ENCODE measurements at places on chromosomes 4 and X.

DNA sequence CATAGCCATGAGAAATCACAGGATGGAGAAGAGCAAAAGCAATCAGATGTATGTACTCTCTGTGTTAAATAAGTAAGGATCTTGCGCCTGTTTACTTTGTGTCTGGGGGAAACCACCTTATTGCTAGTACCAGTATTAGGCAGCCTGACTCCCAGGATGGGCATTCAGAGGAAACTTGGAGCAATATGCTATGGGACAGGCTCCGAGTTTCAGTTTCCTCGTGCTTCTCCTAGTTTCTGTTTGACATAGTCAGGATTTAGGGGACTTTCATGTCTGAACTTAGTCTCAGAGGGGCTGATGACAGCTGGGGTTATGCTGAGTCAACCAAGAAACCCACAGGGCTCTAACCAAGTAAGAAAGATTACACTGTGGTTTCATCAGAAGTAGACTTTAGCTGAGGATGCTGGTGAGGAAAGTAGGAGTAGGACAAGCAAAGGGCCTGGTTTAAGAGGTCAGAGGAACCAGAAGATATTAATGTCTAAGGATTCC, 13.5 kb downstream of the NSUN7 start:
- no peak for DNase-seq

DNA sequence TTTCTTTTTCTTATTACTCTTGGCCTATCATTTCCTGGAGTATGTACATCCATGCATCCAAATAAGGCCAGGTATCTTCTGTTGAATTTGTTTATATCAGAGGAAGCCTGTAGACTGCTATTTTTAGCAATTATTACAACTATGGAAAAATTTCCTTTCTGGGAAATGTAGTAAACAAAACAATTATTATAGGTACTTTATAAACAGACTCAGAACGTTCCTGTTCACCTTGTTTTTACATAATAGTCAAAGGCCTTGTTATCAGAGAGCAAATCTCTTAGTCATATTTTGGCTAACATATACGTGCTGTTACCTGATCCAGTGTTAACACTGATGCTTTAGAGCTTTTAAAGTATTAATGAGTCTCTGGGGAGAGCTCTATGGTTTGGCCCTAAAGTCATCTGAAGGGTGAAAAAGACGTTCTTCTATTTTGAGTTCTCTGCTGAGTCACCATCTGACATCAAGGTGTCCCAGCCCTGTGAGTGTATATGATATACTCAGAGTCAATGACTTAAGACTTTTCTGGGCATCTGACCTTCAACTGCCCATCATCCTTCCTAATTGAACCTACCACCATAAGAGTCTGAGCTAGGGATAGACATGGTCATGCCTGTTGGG, 7.3 kb downstream of the SPARCL1 start:
- no peak for DNase-seq

GRCh38 chr4:30929649-30930048, 209.5 kb downstream of the PCDH7 start:
- DNase-seq, result no peak

- DNase-seq, result no peak
Observed at GRCh38 chrX:100381619-100382018, 28.5 kb downstream of the PCDH19 start.

DNA sequence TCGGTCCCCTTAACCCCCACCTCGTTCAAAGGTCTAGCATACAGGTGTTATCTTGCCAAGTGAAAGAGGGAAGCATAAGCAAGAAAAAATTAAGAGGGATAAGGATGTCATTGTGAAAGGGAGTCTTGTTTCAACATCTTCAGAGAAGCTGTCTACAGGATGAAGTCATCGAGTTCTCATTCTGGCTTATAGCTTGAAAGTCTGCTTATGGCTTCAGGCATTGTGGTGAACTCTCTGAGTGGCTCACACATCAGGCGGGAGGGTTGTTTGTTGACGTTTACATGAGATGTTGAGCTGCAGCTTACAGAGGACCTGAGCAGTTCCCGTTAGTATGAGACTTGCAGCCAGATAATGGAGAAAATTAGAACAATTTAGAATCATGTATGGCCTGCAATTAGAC, 16.6 kb downstream of the MAGEA9B start:
- DNase-seq, result no peak

DNA sequence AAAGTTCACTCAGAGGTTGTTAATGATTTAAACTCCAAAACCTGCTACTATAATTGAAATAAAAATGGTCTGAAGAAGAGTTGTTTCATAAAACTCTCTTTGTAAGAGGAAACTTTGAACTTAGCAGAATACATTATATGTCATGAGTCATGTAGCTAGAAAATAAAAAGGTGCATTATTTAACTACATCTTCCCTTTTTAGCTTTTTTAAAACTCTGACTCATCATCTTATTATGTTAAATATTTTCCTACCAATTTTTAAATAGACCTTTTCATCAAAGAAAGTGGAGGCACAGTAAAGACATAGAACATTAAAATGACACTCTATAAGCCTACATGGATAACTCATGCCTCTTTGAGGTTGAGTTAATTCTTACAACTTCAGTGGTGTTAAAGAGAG, 1.2 kb upstream of the ZNF827 start:
- no peak for DNase-seq

DNA sequence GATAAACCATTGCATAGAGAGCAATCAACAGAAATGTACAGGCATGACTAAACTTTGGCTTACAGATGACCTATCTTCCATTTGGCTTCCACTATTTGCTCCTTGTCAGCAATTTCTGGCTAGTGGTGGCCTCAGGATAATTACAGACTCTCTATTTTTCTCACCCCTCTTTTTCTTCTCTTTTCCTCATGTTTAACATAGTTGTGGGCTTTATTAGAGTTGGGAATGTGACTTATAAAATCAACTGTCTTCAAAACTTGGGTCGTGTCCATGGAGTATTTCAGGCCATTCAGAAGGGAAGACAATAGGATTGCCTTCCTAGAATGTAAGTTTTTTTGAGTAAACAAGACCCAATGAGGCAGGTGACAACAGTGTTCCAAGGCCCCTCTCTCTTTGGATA, 236.2 kb downstream of the FRAS1 start:
- no peak for DNase-seq

DNA sequence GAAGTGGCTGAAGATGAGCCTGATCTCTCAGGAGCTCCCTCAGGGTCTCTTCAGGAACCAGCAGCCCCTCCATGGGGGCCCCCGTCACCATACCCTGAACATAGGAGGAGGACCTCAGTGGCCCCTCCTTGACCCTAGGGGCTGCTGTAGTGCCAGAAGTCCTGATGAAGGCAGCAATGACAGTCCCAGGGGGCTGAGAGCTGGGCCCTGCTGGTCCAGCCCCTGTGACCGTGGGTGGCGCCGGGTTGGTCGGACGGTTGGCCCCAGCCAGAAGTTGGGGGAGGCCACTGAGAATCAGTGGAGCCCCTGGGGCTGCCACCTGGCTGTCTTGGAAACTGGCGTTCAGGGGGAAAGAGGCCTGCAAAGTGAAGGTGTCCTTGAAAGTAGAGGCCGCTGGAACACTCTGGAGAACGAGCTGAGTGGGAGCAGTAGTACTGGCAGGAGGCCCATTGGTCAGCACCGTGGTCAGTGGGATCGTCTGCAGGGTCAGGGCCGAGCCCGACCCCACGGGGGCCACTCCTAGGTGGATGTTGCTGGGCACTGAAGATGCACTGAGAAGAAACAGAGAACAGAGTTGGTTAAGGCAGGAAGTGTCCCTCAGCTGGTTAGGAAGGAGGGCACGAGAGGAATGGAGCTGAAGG, 43.2 kb downstream of the ELF4 start:
- DNase-seq, result no peak

GRCh38 chr4:8709729-8710360, 117.3 kb downstream of the CPZ start:
- DNase-seq, result no peak

- DNase-seq, result no peak
Observed at GRCh38 chr4:104524591-104524990, 29.9 kb upstream of the CXXC4 start.

- no peak for DNase-seq
Observed at GRCh38 chr4:79904331-79904730, 168.7 kb downstream of the ANTXR2 start.

GRCh38 chr4:38692421-38692820, 28.4 kb downstream of the KLF3 start:
- DNase-seq, result no peak

DNA sequence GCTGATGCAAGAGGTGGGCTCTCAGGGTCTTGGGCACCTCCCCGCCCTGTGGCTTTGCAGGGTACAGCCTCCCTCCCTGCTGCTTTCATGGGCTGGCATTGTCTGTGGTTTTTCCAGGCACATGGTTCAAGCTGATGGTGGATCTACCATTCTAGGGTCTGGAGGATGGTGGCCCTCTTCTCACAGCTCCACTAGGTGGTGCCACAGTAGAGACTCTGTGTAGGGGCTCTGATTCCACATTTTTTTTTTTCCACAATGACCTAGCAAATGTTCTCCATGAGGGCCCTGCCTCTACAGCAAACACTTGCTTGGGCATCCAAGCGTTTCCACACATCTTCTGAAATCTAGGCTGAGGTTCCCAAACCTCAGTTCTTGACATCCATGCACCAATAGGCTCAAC, 657.9 kb upstream of the CT83 start:
- DNase-seq, result no peak

DNA sequence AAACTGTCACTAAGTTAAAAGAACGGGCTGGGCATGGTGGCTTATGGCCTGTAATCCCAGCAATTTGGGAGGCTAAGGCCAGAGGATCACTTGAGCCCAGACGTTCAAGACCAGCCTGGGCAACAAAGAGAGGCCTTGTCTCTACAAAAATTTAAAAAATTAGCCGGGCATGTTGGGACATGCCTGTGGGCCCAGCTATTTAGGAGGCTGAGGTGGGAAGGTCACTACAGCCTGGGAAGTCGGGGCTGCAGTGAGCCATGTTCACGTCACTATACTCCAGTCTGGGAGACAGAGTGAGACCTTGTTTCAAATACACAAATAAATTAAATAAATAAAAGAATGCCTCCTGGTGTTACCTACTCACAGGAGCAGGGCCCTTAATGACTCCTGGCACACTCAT, 69.5 kb downstream of the APBB2 start:
- DNase-seq, result no peak

DNA sequence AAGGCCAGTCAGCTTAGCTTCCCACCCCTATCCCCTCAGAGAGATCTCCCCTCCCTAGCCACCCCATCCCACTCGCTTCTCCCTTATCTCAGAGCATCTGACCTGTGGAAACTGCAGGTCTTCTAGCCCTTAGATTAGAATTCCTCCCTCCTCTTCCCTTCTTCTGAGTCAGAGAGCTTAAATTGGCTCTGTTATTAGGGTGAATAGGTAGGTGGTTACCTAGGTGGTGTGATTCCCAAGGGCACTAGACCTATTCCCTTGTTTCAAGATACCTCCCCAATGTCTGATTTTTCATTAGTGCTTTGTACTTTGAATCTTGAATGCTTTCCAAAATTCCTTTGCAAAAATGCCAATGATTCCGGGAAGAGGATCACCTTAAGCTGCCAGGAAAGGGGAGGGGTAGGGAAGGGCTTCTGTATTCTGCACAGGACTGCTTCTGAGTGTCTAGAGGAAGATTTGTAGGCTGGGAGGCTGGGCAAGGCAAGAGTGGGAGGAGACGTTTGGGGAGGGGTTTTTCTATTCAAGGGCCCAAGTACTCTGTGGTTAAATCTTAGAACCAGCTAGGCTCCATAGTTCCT, 24.5 kb upstream of the MSN start:
- DNase-seq, result no peak

DNA sequence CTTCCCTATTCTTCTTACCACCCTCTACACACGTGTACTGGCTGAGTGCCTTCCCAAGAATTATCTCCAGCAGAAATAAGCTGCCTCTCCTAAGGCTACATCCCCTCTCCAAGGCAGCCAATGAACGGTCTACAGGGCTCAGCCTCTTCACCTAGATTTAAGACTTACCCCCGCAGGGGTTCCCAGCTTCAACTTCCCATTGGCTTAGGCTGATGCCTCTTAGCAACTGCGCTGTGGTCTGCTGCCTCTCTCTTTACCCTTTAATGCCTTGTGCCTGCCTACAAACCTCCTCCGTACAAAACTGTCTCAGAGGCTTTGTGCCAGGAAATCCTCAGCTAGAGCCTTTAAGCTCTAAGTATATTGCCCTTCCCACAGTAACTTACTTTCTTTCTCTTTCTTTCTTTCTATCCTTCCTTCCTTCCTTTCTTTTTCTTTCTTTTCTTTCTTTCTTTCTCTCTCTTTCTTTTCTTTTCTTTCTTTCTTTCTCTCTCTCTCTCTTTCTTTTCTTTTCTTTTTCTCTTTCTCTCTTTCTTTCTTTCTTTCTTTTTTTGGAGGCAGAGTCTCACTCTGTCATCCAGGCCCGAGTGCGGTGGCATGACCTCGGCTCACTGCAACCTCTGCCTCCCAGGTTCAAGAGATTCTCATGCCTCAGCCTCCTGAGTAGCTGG, 15.1 kb upstream of the PIGA start:
- no peak for DNase-seq

DNA sequence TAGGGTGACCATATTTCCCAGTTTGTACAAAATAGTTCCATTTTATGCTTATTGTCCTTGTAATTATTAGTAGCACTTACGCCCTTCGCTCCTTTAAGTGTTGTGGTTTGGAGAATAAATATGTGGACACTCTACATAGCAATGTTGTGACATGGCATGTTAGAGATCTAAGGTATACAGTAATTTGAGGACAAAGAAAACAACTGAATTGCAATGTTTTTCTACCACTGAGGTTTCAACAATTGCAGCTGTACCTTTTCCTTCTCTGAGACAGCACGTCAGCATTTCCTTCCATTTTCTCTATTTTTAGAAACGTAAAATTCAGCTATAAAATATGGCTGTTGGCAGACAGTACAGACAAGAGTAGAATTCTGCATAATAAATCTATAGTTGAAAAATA, 323.1 kb downstream of the MAPK10 start:
- no peak for DNase-seq

DNA sequence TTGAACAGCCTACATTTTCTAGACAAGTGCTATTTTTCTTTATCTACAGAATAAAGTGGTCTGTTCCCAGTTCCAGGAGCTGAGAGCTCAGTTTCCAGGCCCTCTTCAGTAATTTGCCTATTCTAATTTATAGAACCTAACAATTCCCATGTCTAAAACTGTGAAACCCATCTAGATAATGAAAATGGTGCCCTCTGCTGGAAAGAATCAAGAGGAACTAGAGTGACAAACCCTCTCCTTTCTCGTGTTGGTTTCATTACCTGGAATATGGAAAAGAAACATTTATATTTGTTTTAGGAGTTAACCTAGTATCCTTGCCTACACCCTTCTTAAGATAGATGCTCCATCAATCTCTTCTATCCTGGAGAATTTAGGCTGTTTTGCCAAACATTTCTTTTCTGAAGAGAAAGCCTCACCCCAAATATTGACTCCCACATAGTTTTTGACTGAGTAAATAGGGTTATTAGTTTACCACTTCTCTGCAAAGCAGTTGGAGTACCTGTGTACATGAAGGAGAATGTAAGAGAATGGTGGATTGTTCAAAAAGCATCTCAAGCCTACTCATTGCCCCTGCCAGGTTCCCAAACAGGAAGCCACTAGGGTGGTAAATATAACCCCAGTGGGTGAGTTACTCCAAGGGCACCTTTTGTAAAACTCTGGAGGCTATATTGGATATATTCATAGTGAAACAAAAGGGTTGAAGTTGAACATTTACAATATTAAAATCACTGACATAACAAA, 121.6 kb downstream of the RASL11B start:
- DNase-seq, result no peak
